ENCODE measurements at places on chromosomes 4 and X.
A peak's percentile ranks its signal among the peaks of the same experiment; 100 is the strongest.

DNA sequence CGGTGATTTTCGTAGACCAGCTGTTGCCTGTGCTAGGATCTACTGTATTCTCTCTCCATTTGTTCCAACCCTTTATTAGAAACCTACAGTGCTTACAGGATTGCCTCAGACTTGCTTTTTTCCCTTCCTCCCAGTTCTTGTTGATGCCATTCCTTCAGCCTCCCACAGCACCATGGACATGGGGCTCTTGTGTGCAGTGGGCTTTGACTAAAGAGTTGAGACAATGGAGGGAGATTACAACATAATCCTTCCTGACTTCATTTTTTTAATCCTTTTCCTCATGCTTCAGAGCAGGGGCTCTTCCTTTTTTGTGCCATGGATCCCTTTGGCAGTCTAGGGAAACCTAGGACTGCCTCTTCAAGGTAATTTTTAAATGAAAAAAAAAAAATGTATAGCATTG, 92.1 kb downstream of the BMPR1B start:
- no peak for DNase-seq

- DNase-seq: no peak
Measured at GRCh38 chrX:100424012-100424411, 13.9 kb upstream of the PCDH19 start.

- DNase-seq: no peak
Measured at GRCh38 chr4:104486716-104487504, 7.8 kb downstream of the CXXC4 start.

DNA sequence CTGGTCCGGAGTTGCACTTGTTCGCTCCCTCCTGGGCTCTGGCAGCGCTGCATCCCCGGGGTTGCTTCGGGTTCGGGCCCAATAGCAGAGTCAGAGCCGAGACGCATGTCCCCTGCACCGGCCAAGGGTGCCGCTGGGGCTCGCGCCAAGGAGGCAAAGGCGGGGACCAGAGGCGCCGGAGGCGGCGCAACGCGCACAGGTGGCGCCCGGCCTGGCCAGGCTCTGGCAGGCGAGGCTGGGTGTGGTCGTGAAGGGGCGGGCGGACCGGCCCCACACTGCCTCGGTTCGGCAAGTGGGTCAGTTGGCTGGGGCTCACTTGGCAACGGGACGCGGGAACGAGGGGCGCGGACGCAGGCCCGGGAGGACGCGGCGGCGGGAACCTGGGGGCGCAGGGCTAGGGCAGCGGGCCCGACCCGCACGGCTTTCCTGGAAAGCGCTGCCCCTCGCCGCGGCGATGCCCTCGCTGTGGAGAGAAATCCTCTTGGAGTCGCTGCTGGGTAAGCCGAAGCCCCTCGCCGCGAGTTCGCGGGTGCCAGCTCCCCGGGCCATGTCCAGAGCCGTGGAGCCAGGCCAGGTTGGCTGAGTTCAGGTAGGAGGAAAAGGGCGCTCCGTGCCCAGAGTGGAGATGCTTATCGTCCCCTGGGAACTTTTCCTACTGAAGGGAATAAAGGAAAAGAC, at the start of gene CWH43:
Gene CWH43, plus strand, starts transcription at position 300 of the 678 bp plus-strand sequence. Its CDS starts 155 bp downstream, at position 455.
- DNase-seq: no peak

- no peak for DNase-seq
Measured at GRCh38 chrX:148512453-148512852, 12.0 kb downstream of the AFF2 start.

DNA sequence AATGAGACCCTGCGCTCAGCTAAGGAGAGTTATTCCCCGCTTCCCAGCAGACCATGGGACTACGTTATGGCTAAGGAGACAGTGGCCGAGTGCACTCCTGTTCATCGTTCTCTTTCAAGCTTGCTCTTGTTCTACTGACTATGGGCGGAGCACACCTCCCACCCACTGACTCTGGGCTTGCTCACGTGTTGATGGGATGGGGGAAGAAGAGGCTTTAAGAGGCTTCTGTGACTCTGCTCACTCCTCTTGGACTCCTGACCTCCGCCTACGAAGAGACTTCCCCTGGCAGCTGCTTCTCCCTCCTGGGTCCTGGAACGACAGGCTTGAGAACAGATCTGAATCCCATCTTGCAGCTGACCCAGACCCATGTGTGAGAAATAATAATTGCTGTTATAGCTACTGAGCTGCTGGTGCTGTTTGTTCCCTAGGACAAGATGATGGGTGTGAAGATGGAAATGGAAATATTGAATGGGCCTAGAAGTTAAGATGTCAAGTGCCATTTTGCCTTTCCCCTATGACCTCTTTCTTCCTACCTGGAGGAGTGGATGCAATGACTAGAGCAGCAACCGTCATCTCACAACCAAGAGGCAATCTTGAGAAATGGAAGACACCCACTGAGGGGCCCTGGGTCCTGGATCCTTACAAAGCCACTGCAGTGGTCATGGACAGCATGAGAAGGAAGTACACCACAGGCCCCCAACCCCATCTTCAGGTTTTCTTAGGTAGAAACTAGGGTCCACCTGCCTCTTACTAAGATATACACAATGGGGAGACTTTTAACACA, 38.7 kb upstream of the IRAK1 start:
- no peak for DNase-seq

- DNase-seq: no peak
Measured at GRCh38 chrX:154829926-154830442, 4.5 kb downstream of the SMIM9 start.

DNA sequence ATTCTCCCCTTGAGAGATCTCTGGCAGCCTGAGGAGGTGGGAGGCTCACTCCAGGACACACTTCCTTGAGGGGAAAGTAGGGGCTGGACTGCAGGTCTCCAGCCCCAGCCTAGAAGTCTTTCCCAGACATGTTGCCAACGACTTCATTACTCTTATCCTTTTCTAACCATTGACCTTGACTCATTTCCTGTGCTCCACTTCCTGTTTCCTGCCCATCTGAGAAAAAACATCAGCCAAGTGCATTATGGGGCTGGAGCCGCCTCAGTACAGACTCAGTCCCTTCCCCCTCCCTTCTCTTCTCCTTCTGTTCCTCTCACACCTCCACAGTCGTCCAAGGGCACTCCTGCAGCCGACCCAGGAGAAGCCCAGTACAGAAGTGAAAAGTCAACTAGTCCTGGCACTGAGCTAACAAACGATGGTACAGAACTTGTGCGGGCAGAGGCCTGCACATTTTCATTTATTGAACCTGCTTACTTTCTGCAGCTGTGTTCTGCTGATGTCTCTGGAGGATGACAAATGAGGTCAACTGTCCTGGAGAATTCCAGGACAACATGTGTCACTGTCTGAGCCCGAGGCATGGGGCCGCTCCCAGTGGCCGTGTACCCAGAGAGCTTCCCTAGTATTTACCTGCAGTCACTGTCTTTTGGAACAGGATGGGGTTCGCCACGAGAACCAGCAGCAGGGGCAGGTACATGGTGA, 20.1 kb downstream of the GPR143 start:
- no peak for DNase-seq

DNA sequence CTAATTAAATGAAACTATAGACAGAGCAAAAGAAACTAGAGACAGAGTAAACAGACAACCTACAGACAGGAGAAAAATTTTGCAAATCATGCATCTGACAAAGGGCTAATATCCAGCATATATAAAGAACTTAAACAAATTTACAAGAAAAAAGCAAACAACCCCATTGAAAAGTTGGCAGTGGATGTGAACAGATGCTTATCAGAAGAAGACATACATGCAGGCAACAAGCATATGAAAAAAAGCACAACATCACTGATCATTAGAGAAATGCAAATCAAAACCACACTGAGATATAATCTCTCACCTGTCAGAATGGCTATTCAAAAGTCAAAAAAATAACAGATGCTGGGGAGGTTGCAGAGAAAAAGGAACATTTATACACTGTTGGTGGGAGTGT, 14.8 kb downstream of the ZNF280C start:
- DNase-seq: no peak

DNA sequence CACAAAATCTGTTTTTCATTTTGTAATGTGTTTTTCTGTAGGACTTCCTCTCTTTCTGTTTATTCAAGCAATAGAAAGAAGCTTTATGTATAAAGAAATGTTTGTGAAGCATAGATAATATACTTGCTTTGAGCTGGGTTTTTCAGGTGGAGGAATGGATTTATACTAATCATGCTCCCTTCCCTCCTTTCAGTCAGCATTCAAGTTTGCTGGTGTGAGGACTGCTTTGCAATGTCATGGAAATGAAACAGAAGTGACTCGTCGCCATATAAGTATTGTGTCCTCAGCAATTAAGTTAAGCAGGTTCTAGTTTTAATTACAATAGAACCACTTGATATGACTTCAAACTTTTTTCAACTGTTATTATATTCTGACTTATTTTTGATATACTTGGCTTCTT, 1447.1 kb downstream of the PCDH19 start:
- DNase-seq: no peak

- no peak for DNase-seq
Measured at GRCh38 chr4:182385897-182386296, 142.7 kb downstream of the TENM3 start.

DNA sequence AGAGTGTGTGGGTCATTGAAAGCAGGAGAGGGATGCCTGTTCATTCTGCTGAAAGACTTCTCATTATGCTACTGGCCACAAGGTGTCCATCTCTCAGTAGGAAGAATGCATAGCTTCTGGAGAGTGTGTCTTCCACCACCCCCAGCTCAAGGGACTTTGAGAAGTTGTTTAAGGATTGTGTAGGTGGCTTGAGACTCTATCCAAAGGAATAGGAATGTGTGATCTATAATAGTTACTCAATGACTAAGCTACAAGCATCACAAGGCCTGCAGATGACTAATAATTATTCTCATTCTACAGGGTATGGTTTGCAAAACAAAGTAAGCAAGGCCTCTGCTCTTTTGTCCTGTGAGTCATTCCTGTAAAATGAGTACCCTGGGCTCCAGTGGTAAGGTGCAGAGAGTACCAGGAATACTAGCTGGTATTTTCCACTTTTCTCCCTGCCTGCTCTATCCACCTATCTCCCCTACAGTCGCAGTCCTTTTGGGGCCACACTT, 279.8 kb upstream of the BOD1L1 start:
- DNase-seq: no peak

- peak; percentile 64 for DNase-seq
Measured at GRCh38 chr4:78864405-78865024, 74.7 kb downstream of the PAQR3 start.

DNA sequence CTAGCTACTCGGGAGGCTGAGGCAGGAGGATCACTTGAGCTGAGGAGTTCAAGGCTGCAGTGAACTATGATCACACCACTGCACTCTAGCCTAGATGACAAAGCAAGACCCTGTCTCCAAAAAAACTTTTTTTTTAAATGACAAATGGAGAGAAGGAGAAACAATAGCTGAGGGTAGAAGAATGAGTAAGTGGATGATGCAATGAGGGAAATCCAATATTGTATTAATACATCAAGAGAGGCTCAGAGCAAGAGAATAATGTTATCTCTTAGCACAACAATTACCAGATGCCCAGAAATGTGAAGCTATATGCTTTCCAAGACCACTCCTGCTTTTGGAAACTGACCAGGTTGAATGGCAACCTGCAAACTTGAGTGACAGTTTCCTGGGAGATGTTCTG, 19.9 kb upstream of the GPR173 start:
- DNase-seq: no peak
